AG09309 (cell line): ENCODE measurements at places on chromosomes 12 and 14.

DNA sequence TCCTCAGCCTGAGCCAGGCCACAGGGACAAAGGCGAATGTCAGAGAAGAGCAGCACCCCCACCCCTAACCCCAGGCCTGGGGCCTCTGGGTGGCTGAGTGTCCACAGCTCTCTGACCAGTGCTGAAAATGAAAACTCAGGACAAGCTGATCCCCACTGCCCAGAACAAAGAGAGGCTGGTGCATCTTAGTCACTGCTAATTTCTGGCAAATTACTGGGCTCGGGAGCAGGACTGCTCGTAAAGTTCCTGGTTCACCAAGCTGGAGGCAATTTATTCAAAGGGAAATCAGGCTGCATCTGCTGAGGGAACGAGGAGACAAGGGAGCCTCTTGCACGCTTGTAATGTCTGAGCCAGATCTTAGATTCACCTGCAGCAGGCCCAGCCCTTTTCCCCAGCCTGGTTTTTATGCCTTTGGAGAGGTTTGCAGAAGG, 43.2 kb downstream of the CALM1 start:
- DNase-seq = peak; percentile 33

DNA sequence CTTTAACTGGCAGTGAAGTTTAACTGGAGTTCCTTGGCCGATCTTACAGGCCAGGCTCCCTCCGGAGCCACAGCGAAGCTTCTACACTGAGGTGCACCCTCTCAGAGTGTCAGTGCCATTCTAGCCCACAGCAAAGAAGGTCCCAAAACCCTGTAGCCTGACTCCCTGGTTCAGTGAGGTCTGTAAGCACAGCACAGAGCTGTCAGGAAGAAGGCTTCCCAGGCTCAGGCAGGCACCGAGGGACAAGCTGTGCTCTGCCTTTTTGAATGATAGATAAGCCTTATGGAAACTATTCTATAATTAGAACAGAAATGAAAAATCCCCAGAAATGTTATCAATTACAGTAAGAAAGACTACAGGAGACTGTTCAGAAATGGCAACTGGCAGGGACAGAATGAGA, 40.2 kb downstream of the MOK start:
- no peak for DNase-seq

DNA sequence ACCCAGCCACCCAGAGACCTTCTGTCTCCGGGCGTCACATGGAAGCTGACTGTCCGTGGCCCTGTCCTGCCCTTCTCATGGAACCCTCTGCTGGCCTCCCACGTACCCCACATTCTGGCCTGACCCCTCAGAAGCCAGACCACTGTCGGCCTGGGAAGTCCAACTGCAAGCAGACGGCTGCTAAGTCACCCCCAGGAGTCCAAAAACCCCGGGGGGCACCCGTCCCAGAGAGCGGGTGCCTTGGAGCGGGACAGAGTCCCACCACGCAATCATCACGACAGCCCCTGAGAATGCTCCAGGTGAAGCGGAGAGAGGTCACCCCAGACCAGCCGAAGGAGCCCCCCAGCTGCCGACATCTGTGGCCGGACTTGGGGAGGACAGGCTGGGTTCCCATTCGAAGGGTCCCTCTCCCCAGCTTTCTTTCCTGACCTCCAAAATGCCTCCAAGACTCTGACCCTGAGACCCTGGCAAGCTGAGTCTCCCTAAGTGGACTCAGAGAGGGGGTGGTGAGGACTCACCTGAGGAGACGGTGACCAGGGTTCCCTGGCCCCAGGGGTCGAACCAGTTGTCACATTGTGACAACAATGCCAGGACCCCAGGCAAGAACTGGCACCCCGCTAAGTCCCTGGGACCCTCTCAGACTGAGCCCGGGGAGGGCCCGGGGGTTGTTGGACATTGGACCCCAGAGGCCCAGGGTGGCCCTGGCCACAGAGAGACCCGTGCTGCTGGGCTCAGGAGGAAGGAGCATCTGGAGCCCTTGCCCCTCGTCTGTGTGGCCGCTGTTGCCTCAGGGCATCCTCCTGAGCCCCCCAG, 337.1 kb downstream of the TMEM121 start:
- DNase-seq = no peak

DNA sequence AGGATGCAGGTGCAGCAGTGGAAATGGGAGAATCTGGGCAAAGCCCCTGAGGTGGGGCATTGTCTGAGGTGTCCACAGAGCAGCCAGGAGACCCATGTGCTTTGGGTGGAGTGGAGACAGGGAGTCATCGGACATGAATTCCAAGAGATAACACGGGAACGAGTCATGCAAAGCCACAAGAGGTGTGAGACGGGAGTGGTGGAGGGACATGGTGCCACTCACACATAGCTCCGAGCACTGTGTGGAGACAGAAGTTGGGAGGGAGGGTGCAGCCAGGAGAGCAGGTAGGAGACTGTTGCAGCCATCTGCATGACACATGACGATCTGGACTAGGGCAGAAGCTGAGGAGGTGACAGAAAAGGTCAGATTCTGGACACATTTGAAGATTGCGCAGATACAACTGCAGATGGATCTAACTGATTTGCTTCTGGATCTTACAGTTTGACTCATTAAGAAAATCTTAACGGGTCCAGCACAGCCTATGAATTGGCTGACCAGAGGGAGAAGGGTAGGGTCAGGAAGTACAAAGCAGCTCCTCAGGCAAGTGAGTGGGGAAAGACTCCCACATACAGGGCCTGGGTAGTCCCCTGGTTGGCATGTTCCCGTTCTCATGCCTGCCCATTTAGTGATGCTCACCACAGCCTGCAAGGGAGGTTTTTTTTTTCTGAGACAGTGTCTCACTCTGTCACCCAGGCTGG, 379.8 kb downstream of the FUT8 start:
- DNase-seq = no peak

DNA sequence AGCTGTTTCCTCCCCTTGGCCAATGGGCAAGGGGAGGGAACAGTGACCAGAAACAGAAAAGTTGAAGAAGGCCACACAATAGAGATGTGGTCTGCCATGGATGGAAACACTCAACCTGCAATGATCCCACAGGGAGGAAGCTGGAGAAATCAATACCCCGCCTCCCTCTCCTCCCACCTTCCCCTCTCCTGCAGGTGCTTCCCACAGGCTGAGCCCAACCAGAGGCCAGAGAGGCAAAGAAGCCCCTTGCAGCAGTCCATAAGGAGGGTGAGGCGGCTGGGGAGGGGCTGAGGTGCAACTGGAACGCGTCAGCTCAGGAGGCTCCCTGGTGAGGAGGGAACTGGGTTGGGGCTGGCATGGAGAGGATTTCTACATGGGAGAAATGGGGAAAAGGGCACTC, 84.0 kb downstream of the RNF34 start:
- DNase-seq = no peak

- no peak for DNase-seq
These were observed 239.4 kb upstream of the TMTC1 start for GRCh38 chr12:30023186-30023585.

DNA sequence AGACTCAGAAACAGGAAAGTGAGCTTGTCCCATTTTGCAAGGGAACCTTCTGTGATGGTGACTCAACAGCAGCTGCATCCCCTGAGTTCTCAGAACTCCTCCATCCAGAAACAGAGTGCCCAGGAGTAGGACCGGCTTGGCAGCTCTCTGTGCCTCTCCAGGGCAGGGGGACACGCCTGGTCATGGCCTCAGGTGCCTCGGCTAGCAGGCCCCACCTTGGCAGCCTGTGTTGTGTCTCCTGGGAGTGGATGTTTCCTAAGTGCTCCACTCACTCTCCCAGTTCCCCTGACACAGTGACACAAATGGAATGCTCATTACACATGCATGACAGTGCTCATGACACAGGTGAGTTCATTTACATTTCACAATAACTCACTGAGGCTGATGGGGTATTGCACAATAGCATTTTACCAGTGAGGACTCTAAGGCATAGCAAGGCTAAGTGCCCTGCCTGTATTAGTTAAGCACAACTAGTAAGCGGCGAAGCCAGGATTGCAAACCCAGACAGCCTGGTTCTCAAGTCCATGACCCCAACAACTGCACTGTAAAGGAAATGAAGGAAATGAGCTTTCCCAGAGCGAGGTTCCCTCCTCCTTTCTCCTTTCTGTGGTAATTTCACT, 47.4 kb downstream of the CALM1 start:
- DNase-seq = no peak

DNA sequence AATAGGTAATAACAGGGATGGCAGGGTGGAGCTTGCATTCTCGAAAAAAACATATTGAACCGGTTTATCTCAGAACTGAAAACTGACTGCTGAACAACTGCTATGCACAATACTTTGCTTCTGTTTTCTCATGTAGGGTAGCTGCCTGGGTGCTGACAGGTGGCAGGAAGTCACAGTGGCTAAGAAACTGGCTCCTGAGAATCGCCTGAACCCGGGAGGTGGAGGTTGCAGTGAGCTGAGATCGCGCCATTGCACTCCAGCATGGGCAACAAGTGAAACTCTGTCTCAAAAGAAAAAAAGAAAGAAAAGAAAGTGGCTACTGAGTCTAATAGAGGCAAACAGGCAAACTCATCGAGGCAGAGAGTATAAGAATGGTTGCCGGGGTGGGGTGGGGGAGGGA, 113.1 kb downstream of the CCDC60 start:
- no peak for DNase-seq

DNA sequence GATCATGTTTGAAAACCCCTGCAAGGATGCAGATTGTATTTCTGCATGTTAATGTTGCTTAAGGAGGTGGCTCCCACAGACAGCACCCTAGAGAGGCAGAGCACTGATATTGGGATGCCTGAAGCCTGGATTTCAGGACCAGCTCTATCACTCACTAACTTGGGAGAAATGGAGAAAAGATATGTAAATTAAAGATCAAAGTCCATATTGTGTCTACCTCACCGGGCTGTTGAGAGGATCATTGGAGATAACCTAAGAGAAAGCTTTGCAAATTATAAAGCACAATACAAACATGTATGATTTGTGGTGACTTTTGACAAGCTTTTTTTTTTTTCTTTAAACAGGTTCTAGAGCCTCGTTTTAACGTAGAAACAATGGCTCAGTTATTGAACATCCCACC, 7.6 kb upstream of the REP15 start:
- DNase-seq = no peak

- no peak for DNase-seq
These were observed 33.4 kb upstream of the ALG10 start for GRCh38 chr12:33988913-33989312.

DNA sequence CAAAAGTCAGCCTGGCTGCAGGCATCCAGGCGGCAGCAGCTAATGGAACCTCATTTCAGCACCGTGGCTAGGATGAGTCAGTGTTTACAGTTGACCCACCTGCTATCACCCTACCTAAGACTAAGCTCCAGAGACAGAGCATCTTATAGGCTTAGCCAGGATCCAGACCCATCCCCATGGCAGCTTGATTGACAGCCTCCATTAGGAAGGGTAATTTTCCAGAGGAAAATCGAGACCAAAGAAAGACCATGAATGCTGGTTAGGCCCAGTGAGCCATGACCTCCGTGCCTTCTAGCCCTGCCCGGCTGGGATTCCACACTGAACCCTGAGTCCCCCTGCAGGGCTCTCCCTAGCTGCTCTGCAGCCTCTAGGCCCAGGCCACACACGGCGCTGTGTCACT, 38.7 kb downstream of the TUNAR start:
- DNase-seq = no peak

DNA sequence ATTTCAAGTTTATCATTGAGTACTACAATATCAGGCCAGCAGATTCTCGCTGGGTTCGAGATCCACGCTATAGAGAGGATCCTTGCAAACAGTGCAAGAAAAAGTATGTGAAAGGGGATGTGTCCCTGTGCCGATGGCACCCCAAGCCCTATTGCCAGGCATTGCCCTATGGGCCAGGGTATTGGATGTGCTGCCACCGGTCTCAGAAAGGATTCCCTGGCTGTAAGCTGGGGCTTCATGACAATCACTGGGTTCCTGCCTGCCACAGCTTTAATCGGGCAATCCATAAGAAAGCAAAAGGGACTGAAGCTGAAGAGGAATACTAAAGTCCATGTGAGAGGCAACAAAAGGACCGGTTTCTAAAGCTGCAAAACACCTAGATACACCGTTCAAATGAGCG, 59.4 kb downstream of the ATG14 start:
- no peak for DNase-seq

DNA sequence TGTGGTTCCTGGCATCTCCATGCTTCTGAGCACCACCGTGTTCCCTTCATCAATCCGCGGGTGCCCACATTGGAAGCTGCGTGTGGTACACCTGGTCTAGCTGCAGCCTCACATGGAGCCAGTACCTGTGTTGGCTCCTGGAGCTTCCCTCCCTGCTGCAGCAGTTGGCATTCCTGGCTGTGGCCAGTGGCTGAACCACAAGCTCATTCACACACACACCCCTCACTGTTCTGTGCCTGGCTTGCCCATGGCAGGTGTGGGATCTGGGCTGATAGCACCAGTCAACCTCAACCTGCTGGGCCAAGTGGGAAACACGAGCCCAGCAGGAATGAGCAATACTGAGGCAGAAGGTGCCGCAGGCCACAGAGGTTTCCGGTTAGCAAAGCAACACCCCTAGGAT, 256.2 kb upstream of the LRFN5 start:
- DNase-seq = no peak

GRCh38 chr14:106269029-106269428, 742.6 kb downstream of the TMEM121 start:
- no peak for DNase-seq

DNA sequence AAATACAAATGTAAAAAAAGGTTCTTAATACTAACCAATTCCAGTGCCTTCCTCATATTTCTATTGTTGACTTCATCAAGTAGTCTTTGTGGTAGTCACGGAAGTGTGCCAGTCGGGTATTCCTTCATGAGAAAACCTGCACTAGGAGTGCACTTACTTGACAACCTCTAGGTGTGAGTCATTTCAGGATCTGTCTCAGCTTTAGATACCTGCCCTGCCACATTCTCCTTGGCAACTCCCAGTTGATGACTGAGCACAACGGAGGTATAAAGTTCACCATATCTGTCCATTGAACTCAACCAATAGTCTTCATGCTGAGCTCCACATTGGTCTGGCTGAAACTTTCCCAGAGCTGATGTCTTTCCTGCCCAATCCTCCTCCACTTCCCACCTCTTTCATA, 215.7 kb downstream of the SYT10 start:
- no peak for DNase-seq

DNA sequence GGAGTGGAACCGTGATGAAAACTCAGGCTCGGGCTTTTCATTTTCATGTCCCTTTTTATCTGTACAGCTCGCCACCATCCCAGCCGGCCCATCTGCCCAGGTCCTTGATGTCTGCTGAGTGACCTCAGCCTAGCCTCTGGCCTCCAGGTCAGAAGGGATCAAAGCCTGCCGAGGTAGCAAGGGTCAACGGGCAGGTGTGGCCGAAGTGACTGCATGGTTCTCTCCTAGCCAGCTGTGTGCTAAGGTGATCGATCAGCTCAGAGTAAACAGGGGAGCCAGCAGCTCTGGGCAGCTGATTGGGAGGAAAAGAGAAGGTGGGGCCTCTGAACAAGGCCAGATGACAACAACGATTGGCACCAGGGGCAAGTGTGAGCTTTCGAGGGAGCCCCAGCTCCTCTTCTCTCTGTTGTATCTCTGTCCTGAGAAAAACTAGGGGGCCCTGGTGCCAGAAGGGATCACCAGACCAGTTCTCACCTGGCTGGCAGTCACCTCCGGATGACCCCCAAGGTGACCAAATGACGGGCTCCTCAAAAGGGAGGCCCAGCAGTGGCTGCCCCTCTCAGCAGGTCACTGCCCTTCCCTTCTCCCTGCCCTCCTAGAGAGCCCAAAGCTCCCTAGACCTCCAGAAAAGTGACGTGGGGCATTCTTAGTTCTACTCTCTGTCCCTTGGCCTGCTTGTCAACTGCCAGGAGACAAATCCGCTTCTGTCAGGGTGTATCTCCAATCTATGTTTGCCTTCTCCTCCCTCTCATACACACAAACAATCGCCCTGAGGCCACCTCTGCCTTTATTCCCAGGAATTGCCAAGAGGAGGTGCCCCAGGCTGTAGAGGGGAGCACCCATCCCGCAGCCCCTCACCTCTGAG, 3.4 kb downstream of the SLC6A12 start:
- DNase-seq = no peak

GRCh38 chr12:46921764-46922133, 96.0 kb upstream of the SLC38A4 start:
- DNase-seq = peak; percentile 70
